ENCODE measurements at places on chromosomes 12 and 14.

DNA sequence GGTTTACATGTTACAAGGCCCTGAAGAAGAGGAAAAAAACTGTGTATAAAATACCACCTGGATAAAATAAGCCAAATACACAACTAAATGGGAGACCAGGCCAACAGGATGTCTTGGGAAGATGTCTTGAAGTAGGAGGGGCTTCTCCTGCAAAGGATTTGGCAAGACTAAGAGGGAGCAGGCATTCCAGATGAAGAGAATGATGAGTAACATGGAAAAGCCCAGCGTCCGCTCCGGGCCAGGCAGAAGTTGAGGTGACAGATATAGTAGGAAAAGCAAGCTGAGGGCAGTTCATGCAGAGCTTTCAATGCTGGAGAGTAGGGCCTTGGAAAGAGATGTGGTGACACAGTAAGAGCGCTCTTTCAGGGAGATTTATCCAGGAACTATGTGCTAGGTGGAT lies 16.1 kb upstream of the EIF4B start:
- no peak for DNase-seq

DNA sequence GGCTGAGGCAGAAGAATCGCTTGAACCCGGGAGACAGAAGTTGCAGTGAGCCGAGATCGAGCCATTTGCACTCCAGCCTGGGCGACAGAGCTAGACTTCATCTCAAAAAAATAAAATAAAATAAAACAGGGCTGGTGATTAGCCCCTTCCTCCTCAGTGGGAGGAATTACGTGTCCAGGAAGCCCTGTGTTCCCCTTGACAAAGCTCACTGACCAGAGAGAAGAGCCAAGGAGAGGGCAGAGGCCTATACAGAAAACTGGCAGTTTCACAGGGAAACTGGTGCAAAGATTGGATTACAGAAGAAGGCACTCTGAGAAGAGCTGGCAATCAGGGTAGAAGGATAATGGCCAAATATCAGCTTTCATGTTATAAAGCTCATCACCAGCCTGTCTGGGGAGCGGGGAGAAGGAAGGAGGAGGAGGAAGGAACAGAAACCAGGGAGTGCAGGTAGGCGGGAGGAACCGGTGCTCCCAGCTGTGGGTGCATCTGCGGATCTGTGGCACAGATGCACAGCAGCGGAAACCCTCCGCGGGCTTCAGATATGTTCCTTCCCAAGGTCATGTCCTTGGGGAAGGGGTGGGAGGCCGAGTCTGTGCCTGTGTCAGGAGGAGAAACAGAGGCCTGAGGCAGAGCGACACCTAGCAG lies 6.7 kb downstream of the RAB15 start:
- no peak for DNase-seq

GRCh38 chr12:89311703-89312293 lies 40.5 kb downstream of the DUSP6 start:
- no peak for DNase-seq

DNA sequence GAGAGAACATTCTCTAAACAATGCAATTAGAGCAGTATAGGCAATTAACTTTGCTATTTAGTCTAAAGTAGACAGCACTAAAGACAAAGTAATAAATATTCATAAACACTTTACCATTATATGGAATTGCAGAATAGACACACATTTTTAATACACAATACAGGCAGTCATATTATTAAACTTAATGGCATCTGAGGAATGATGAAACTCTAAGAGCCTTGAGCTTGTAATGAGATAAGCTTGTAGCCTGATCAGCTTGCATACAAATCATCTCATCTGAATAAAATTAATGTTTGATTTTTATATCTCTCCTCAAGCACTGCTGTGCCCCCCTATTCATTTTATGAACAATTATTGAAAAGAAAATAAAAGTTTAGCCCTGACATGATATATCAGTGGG lies 107.6 kb downstream of the MGAT4C start:
- no peak for DNase-seq

GRCh38 chr12:129966146-129966995 lies 62.5 kb upstream of the TMEM132D start:
- no peak for DNase-seq

DNA sequence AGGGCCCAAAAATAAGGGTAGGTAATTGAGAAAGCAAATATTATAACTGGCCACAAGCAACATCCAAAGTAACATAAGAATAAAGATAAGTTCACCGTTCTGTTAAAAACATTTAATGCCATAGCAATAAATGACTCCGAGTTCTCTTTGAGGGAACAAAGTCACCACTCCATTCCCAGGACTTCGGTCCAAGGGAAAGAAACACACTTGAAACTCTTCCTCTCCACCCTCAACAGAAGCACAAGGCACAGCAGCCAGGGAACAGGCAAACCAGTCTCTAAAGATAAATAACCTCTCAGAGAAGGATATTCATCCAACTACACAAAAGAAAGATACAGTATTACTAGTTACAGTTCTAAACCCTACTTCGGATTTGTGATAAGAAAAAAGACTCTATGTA lies 2.5 kb downstream of the SETD3 start:
- no peak for DNase-seq

DNA sequence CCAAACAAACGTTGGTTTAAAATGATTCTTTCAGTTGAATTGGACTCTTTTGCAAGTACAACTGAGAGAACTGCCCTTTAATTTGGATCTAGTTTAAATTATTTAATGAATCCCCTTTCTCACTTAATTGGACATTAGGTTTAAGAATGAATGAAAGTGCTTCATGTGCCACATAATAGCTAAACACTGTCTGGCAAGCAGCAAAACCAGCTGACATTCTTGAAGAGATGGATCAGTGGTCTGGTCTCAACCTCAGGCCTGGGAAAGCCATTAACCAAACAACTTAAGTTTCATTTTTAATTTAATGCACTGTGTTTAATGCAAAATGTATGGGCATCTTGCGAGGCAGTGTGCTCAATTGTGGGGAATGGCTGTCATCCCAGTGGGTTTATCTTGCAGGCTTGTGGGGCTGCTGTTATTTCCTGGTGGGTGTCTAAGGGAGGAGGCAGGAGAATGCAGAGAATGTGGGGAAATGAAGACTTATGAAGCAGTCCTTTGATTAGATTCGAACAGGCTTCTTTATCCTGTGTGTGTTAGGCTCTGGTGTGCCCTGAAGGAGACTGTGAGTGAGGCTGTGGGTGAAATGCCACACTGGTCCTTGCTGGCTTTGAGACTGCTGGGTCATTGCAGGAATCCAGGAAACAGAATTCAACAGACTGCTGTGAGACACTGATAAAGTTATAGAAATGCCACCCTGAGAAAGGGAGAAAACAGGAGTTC lies 144.1 kb upstream of the PELI2 start:
- no peak for DNase-seq

- DNase-seq: no peak
Observed at GRCh38 chr12:94182986-94183707, 34.8 kb downstream of the PLXNC1 start.

DNA sequence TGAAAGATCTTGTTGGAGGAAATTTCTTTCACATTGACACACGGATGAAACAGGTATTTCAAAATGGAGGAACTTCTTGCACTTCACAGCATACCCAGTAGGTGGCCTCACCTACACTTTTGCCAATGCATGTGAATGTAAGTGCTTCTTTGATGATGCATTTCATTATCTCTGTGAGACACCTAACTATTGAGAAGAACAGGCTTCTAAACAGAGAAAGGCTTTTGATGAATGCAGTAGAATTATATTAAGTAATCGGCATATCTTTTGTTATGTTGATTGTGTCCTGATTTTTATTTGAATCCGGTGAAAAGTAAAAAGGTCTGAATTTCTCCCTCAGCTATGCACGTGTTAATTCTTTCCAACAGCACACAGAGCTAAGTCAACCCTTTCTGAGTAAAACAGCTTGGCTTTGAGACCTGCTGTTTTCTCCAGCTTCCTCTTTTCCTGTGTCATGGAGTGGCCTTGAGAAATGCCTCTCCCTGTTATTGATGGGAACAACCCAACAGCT lies 399.0 kb downstream of the NAV3 start:
- no peak for DNase-seq
